ENCODE measurements at places on chromosomes 5 and 9.

GRCh38 chr9:8757881-8758280 is 958.3 kb upstream of the DMAC1 start:
- DNase-seq, result no peak

- no peak for DNase-seq
Measured at GRCh38 chr5:174721530-174722432, 2.6 kb upstream of the MSX2 start.

DNA sequence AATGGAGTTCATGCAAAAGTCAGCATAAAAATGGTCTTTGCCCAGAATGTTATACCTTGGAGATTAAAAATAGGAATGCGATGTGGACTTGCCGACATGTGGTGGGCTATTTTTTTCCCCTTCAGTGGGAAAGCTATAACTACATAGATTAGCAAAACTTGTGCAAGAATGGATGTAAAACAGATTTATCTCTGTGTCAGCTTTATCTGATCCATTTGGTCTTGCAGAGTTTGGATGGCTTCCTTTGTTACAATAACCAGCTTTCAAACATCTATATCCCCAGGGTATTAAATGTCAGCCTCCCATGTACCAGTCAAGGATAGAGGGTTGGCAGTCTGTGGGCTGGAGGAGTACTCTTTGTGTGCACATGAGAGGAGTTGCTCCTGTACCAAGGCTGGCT is 284.9 kb downstream of the TMEM38B start:
- no peak for DNase-seq

DNA sequence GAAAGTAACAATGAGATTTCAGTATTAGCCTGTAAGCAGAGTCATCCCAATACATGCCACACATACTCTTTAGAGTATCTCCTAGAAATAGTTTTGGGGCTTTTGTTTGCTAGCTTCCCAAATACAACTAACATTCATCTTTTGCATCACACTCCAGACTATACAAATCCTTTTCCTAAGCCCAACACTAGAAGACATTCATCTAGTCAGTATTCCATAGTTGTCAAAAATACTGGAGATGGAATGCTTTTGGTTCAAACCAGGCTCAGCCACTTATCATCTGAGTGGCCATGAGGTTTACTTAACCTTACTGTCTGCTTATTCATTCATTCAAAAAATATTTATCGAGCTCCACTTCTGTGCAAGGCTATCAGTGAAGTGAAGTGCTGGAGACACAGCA is 205.1 kb upstream of the SGCD start:
- DNase-seq, result peak; percentile 3
